ENCODE measurements at places on chromosomes 1 and 21.

DNA sequence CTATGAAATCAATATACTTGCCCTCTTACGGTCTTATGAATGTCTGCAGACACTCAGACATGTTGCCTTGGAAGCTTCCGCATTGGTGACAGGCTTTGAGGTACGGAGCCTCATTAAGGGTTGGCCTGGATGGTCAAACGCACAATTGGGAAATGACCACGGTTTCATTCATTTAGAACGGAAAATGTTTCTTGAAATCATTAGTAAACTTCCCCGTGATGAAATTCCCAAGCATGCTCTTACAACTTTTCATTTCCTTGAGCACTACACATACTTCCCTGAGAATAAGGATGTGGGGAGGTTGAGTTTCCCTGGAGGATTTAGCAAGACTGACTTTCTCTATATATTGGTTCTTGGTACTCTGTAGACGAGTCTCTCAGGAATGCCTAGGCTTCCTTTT lies 146.3 kb downstream of the HLX start:
- no peak for DNase-seq

DNA sequence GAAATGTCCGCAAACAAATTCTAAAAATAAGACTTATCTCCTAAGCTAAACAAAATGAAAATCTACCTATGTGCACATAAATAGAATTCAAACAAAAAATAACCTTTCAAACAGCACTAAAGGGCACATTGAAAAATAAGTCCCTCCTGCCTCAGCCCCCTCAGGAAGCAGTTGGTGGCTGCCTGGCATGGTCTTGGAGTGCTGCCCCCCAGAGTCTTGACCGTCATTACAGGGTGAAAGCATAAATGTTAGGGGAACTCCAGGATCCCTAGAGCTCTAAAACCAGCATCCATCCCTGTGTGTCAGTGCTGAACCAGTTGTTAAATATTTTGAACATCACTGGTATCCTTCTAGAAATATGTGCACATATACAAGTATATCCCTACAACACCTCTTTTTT lies 6.5 kb upstream of the NPL start:
- DNase-seq: peak; percentile 59

DNA sequence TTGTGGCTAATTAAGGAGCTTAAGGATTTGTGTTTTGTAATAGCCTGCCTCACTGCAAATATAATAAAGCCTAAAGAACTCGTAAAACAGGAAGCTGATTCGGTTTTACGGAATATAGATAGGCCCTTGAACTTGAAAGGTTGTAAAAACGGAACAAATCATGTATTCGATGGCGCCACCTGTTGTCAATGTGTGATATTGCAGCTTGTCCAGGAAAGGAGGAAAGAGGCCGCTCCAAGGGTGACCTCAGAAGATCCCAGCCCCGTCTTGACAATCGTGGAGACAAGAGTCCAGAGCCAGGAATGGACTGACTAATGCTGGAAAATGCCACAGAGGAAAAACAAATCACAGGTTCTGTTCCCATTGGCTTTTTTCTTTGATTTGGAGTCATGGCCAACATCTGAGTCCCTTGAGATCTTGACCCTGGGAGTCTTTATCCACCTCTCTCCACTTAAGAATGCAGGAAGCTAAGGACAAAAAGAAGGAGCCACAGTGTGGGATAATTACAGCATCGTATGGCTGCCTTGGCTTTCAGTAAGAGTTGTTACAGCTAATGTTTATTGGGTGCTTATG lies 7.0 kb upstream of the IGSF21 start:
- peak; percentile 77 for DNase-seq

- no peak for DNase-seq
Measured at GRCh38 chr1:208446271-208446691, 202.1 kb upstream of the PLXNA2 start.

- DNase-seq: no peak
Measured at GRCh38 chr1:183597656-183598347, 7.5 kb upstream of the NCF2 start.

GRCh38 chr1:93595266-93595665 lies 86.4 kb downstream of the BCAR3 start:
- DNase-seq: no peak

- peak; percentile 67 for DNase-seq
Measured at GRCh38 chr1:173478094-173478674, 1.0 kb downstream of the PRDX6 start.

DNA sequence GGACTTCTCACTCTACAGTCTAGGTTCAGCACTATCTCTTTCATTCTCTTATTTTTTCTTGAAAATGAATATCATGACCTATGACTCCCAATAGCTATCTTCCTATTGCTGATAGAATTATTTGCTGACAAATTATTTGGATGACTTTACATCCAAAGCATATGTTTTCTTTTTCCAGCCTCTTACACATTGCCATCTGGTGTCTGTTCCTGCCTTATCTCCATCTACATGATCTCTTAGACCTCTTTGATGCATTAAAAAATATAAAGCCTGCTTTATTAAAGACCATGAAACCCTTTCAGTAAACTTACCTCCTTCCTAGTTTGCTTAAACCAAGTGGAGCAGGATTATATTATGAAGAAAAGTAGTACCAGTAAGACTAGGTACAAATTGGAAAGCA lies 700.9 kb upstream of the CXADR start:
- DNase-seq: no peak

DNA sequence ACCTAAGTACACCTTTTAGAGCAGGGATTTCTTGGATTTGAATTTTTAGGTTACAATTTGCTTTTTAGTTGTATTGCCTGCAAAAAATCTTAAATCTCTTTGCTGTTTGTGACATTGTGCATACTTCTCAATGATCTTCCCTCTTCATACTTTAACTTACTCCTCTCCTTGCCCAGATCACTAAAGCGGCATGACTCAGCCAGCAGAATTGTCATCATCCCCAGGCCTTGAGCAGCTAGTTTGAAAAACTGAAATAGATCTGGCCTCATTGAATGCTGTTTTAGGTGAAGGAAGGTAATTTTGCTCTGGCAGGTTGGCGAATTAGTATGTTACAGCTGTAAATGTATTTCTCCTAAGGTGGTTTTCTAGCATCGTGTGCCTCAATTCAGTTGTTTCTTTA lies 145.9 kb downstream of the RYR2 start:
- DNase-seq: no peak

DNA sequence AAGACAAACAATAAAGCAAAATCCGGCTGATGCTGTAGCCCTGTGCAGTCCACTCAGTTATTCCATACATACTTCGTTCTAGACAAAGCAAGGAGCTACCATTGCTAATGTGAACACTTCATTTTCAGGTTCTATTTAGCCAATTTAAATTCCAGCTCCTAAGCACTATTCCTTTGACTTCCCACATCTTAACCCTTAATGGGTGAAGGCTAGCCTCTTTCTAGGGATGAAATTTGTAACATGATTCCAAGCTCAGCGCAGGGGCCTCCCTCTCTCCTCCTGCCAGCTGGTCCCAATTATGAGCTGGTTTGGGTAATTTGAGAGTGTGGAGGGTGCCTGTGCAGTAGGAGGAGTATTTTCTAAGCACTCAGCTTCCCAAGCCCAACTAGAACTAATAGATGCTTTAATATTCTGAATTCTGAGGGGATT lies 53.9 kb upstream of the PTGFRN start:
- DNase-seq: no peak

GRCh38 chr21:10521091-10521598 lies at the start of gene TPTE:
Gene TPTE, plus strand, starts transcription at chr21:10521583. Its CDS starts 17,141 bp downstream, at chr21:10538724.
- no peak for DNase-seq

- peak; percentile 73 for DNase-seq
Measured at GRCh38 chr1:23913212-23913880, at the start of gene CNR2. Gene CNR2, minus strand, starts transcription at chr1:23913362. Its CDS starts 37,745 bp downstream, at chr1:23875617.

GRCh38 chr1:200081151-200081968 lies 53.9 kb downstream of the NR5A2 start:
- no peak for DNase-seq

DNA sequence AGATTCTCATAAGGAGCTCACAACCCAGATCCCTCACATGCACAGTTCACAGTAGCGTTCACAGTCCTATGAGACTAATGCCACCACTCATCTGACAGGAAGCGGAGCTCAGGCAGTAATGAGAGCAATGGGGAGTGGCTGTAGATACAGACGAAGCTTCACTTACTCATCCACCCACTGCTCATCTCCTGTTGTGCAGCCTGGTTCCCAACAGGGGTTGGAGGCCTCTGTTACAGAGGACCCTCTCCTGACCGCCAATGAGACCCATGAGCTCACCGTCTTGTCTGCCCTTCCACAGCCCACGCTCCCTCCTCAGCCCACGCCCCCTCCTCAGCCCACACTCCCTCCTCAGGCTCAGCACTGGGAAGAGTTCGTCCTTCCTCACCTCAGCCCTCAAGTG lies 39.6 kb downstream of the RSPH1 start:
- no peak for DNase-seq

DNA sequence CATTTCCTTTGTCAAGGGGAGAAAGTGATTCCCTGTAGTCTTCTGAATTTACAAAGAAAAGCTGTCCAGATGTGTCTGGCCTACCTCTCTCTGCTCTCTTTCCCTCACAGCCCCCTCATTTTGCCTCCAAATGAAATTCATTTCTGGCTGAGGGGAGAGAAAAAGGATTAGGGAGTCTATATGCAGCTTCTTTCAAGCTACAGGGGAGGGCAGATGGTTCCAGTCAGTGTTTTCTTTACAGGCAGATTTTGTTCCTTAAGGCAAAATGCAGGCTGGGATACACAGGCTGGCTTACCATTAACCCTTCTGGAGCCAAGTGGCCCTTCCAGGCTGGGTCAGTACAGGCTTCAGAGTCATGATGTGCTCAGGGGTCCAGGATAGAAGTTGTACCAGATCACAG lies 198.1 kb upstream of the USP24 start:
- DNase-seq: no peak

DNA sequence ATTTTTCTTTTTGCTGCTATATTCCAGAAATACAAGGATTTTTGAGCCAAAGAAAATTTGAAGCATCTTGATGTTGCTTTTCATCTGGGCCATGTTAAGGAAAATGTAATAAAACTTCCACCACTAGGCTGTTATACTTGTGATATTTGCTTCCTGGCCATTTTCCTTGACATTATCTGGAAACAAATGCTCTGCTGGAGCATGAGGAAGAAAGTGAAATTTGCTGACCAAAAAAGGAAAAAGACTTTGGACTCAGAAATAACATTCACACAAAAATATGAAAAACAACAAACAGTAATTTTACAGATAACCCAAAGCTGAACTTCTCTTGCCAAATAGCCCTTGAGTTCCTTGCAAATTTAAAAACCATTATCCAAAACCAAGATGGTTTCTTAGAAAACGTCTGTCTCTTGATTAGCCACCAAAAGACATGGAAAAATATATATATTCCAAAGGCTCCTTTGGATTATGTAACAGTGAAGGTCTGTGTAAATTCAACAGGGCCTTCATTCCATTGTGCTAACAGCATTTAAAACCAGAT lies 344.5 kb downstream of the LMX1A start:
- DNase-seq: no peak

DNA sequence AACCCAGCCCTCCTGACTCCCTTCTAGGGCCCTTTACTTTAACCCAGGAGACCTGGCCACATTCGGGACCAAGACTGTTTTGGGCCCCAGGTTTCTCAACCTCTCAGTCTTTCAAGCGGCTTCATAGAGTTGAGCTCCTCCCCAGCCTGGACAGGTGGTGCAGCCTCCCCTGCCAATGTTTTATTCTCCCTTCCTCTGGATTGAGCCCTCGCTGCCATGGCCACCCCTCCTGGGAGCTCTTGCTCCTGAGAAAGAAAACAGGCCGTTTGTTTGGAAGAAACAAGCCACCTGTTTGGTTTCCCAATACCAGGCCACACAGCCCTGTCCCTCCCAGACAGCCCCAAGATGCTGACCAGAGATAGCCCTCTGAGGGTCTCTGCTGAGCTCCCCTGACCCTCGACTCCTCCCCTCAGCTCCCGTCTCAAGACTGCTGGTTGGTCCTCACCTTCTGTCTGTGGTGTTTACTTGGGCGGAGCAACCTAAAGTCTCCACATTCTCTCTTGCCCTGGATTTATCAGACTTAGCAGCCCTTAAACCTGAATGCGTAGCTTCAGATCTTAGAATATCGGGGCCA lies 3.3 kb downstream of the TMEM51 start:
- DNase-seq: peak; percentile 40

DNA sequence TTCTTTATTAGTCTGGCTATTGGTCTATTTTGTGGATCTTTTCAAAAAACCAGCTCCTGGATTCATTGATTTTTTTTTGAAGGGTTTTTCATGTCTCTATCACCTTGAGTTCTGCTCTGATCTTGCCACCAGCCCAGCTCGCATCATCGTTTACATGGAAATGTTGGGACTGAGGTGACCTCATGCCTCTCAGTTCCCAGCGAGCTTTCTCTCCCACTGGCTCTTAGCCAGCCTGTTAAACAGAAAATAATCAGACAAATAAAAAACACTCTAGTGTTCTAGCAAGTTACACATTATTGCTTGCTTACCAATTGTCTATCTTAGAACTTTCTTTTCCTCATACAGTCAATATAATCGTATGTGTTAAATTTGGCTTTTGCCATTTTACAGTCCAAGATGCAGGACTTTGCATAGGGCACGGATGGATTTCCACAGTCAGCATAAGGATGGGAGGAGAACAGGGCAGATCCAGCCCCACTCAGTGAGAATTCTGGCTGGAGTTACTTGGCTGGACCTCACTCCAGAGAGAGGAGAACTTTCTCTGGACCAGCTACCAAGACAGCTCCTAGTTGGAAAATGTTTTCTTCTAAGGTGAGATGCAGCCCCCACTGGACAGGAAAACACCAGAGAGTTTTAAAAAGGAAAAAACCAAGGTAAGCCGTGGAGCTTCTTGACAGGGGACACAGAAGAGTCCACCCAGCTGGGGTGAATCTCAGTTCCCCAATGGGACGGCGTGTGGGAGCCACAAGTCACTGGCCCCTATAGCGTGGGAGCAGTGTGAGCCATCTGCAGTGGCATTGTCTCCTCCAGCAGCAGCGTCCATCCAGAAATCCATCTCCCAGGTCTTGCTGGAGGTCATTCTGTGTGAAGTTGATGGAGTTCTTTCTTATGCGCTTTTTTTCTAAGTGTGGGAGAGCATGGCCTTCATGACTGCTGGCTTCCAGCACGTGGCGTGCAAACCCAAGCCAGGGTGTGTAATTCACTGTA lies 17.6 kb downstream of the PGBD2 start:
- DNase-seq: no peak

All from OCI-M1 (cell line).